Foreskin keratinocyte (primary cell): ENCODE measurements at places on chromosomes 3 and 15. TPM values are rescaled to one million over a fixed set of nuclear protein-coding genes. Genes with fewer than 3 reads are reported as not detected.

Gene WDR72
- not detected in 2 replicates for total RNA-seq

GRCh38 chr3:171606151-171606751 lies 146.0 kb upstream of the TNIK start:
- peak; percentile 5 for DNase-seq

GRCh38 chr3:85360742-85361387 lies 402.1 kb downstream of the CADM2 start:
- peak; percentile 49 for DNase-seq

Gene PARP15
- 0.27 and 0.35 TPM in 2 replicates for total RNA-seq

Gene COL8A1
- total RNA-seq: 33.9 and 211 TPM in 2 replicates

- no peak for DNase-seq
Measured at GRCh38 chr3:24985668-24986067, 442.4 kb upstream of the RARB start.

GRCh38 chr3:127233371-127233770 lies 40.4 kb downstream of the PRR23E start:
- no peak for DNase-seq

Gene CAMK2N2
- 0.17 and 0.42 TPM in 2 replicates for total RNA-seq

Gene CFAP91
- total RNA-seq: 0.03 and 0.07 TPM in 2 replicates

Gene IQCF5
- total RNA-seq: not detected in 2 replicates

GRCh38 chr15:84833447-84834228 lies 16.5 kb downstream of the ALPK3 start:
- DNase-seq: no peak

DNA sequence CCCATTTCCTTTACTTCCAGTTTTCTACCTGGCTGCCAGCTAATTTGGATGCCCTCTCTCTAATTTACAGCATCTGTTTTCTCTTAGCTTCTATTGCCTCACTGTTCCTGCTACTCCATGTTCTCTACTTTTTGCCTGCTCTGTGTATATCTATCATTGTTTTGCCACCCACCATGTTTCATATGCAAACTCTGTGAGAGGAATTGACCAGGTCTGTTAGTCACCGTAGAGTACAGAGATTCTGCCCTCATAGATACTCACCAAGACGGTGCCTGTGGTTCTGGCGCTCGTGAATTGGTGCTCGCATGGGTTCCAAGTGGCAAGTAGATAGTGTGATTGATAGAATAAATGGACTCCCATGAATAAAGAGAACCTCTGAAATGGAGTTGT lies 288.8 kb downstream of the CNTN6 start:
- DNase-seq: no peak

- DNase-seq: no peak
Measured at GRCh38 chr3:2485027-2485375, 386.3 kb downstream of the CNTN4 start.

DNA sequence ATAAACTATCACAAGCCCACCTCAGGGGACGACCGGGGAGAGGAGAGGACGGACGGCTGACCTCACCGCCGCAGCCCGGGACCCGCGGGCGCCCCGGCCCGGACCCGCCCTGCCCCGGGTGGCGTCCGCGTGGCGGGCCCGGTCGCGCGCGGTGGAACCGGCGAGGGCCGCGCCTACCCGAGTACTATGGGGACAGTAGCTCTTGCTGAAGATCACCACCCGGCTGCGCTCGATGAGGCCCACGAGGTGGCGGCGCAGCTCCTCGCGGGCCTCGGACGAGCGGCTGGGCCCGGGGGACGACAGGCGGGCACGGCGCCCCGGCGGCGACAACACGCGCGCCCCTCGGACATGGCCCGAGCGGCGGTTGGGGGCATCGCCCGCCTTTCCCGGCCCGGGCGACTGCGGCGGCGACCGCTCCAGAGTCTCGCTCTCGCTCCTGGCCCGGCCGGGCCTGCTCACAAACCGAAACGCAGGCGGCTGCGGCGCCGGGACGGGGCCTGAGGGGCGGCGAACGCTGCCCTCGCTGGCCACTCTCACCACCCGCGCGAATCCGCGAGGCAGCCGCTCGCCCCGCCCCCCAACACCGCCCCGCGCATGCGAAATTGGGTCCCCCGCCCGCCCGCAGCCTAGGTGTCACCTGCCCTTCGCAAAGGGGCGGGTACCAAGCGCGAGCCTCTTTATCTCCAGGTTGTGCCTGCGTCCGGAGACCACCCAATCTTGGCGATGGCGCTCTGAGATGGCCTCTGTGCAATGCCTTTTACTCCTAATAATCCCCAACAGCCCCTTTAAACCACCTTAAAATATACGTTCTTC lies at the start of gene TXNRD3:
Gene TXNRD3, minus strand, starts transcription at position 554 of the 813 bp plus-strand sequence.
- DNase-seq: no peak

Gene CELSR3
- total RNA-seq: 0.78 and 0.99 TPM in 2 replicates

- no peak for DNase-seq
Measured at GRCh38 chr15:101172501-101173071, 79.3 kb downstream of the CHSY1 start.

DNA sequence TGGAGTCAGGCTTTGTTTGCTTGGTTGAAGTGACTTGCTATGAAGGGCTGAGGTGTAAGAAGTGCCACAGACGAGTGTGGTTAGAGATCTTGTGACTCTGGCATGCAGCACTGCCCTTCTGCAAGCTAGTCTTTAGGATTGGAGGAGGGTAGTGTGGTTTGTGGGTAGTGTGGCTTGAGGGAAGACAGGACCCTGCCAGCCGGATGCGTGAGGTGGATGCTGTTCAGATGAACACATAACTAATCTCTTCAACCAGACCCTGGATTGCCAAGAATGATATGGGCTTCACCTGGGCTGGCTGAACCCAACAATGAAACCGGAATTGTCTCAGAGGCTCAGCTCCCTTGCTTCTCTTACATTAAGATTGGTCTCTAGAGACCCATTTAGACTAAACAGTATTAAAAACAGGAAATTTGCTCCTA lies 32.7 kb downstream of the STARD9 start:
- DNase-seq: no peak

DNA sequence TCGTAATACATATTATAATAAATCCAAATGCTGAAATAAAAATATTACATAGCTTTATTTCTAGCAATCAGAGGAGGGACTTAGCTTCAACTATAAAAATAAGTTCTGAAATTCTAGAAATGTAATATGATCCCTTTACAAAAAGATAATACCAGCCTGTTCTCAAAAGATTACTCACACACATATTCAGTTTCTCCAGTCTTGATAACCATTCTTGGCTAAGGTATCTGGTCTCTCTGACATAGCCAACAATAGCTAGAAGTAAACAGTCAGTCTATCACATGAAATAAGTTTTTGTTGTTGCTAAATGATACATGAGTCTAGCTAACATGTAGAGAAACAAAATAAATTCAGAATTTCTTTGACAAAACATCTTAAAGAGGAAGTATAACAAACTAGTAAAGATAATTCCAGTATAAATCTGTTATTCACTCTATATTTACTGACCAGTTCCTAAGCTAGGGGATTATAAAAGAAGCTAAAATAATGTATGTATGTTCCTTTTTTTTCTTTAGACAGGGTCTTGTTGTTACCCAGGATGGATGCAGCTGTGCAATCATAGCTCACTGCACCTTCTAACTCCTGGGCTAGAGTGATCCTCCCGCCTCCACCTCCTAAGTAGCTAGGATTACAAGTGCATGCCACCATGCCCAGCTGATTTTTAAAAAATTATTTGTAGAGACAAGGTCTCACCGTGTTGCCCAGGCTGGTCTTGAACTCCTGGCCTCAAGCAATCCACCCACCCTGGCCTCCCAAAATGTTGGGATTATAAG lies 170.6 kb downstream of the TBL1XR1 start:
- DNase-seq: no peak

Gene TMEM108
- 0.07 TPM in 1 of 2 replicates, not detected in the other for total RNA-seq

GRCh38 chr3:78279091-78279490 lies 1239.2 kb downstream of the ROBO2 start:
- DNase-seq: no peak

DNA sequence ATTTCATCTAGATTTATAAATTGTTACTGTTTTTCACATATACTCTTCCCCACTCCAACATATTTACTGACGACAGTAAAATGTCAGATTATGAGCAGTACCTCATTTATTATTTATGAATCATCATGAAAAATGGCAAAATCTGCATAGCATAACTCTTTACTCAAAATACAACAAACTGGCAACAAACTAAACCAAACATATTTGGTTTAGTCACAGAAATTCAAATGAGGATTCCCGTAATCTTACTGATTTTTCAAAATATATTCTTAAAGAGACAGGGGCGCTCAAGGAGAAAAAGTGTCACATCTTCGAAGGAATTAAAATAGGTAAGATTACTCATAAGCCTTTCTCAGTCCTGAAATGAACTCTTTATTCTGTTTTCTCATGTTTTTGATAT lies 3.0 kb upstream of the GPR87 start:
- DNase-seq: no peak

DNA sequence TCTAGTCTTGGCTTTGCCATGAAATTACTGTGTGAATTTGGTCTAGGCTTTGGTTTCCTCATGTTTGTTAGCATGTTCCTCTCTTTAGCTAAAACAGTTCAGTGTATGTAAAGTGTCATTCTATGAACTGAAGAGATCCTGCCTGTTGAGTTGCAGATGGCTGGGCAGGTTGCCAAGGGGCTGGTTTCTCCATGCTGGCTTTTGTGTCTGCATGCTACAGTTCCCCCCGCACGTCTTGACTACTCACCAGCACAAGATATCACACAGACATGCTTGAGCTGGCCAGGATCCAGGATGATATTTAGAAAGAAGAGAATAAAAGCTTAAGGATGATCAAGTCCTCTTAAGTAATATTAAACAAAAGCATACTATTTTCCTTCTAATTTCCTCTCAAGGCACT lies 90.2 kb downstream of the CERS3 start:
- peak; percentile 87 for DNase-seq

DNA sequence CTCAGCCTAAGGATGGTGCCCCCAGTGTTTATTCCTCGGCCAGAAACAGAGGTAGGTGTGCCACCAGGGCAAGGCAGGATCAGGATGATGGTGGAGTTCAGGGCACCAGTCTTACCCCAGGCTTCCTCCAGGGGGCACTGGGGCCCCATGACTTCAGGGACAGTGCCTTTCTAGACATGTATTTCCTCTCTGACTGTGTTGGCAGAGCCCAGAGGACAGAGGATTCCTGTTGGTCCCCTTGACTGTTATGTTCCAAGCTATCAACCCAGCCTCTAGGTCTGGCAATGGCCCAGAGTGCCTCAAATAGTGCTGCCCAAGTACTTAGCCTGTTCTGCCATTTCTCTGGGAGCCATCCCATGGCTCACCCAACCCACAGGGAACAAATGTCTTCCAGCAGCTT lies 2.8 kb downstream of the HEMK1 start:
- DNase-seq: no peak

GRCh38 chr15:58724466-58724865 lies 25.0 kb downstream of the ADAM10 start:
- DNase-seq: no peak

DNA sequence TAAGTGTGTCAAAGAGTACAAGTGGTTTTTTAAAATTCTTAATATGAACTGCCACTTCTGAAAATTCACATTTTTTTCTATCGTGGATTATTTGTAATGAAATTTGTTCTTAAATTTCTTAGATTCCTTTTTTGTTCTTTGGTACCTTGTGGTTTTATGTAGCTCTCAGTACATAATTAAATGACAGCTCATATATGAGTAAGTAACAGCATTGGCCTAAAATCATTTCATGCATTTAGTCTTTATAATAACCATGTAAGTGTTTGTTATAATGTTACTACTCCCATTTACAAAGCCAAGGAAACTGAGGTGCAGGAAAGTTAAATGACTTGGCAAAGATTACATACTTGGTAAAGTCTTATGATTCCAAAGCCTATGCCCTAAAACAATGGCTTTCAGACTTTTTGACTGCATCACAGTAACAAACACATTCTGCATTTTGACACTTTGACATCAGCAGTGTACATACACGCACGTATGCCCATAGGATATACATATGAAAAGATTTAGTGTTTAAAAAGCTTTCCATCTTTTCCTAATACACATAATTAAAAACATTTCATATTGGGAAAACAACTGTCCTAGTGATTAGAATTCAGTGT lies 14.9 kb downstream of the SPRED1 start:
- DNase-seq: no peak
